ENCODE measurements at places on chromosomes 2 and 18. TPM values are rescaled to one million over a fixed set of nuclear protein-coding genes. Genes with fewer than 3 reads are reported as not detected.
A peak's percentile ranks its signal among the peaks of the same experiment; 100 is the strongest.

DNA sequence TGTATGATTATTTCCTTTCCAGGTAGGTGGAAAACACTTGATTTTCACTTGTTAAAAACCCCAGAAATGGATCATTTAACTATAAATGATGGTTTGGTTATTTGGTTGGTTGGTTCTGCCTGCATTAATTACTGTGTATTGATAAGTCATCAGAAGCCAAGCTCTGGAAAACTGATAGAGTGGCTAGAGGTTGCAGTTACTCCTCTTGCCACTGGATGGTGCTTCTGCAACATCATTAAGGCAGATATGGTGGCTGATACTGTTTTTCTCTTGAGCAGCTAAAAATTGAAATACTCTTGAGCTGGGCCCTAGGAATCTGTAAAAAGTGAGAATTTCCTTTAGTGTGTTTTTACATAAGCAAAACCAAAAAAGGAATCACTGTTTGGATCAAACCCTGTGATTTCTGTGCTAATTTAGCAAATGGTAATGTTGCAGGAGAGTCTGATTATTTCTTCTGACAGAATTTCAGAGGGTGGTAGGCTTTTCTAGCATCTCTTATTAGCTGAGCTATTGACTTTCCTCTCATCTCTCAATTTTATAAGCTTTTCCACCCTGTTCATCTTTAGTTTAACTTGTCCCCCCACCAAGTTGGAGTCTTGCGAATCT, 54.3 kb downstream of the RAB10 start:
- no peak for DNase-seq

- DNase-seq, result no peak
Observed at GRCh38 chr2:23083966-23084365, 301.0 kb upstream of the KLHL29 start.

DNA sequence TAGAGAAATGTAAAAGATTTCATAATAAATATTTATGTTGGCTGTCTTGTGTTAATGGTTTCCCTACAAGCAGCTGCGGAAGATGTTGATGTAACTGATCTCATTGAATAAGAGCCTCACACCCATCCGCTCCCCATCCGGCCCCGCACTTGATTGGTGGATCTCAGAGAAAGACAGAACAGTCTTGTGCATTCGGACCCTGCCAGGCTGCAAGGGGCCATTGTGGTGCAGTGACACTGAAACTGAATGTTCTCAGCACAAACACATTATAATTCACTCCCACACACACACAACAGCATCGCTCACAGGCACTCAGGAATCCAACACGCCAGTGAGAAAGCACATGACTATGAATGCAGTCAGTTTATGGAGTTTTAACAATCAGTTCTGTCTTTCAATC, 47.8 kb downstream of the PRELID3A start:
- no peak for DNase-seq

DNA sequence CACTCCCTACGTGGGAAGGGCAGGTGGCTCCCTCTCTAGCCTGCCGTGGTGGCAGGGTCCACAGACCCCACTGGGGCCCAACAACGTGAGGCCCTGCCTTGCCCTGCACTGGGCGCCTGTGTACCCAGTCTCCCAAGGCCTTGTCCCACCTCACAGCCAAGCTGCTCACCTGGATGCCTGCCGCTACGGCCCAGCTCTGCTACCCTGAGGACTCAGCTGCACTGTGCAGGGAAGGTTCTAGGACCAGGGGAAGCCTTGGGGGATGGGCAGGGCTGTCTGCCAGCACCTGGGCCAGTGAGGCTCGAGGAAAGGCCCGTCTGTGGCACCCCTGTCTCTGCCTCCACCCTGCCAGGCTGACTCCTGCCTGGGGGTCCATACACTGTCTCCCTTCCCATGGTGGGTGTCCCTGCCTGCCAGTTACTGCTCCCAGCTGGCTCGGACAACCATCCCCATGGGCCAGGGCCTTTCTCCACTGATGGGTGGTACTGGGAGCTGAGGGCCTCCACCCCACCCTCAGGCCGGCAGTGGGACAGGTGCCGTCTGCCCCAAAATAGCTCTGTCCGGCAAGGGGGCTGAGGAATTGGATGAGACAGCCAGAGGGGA, 33.2 kb downstream of the HS6ST1 start:
- peak; percentile 31 for DNase-seq

- DNase-seq, result no peak
Observed at GRCh38 chr18:11752116-11752911, 63.2 kb downstream of the GNAL start.

DNA sequence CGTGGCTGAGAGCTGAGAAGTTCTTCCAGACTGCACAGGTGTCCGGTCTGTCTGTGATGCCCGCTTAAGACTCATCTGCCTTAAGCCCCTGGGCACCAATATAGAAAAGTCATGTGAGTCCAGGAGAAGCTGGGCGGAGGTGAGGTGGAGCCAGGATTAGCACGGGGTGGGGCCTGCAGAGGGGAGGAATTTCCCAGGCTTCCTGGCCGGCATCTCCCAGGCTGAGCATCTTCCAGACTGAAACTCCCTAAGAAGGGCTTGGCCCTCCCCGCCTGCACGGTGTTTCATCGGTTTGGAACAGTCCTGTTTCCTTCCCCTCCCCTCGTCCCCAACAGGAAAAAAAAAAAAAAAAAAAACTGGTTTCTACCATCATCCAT, 270.3 kb downstream of the ATAD2B start:
- peak; percentile 55 for DNase-seq

- DNase-seq, result no peak
Observed at GRCh38 chr2:188986839-188987238, 12.7 kb downstream of the COL3A1 start.

The FSHR gene
- 0.14 TPM for total RNA-seq

The NCL gene
- 218 TPM for total RNA-seq

The CCDC68 gene
- 3.9 TPM for total RNA-seq

The SCN1A gene
- 0.38 TPM for total RNA-seq

Data from Right ventricle myocardium inferior (tissue), 1 donor.